ENCODE measurements at places on chromosomes 6 and 20.
A peak's percentile ranks its signal among the peaks of the same experiment; 100 is the strongest.

- peak; percentile 58 for DNase-seq
Measured at GRCh38 chr20:22383156-22383555, 201.2 kb downstream of the FOXA2 start.

GRCh38 chr6:77403424-77403823, 59.9 kb downstream of the HTR1B start:
- DNase-seq = peak; percentile 32

DNA sequence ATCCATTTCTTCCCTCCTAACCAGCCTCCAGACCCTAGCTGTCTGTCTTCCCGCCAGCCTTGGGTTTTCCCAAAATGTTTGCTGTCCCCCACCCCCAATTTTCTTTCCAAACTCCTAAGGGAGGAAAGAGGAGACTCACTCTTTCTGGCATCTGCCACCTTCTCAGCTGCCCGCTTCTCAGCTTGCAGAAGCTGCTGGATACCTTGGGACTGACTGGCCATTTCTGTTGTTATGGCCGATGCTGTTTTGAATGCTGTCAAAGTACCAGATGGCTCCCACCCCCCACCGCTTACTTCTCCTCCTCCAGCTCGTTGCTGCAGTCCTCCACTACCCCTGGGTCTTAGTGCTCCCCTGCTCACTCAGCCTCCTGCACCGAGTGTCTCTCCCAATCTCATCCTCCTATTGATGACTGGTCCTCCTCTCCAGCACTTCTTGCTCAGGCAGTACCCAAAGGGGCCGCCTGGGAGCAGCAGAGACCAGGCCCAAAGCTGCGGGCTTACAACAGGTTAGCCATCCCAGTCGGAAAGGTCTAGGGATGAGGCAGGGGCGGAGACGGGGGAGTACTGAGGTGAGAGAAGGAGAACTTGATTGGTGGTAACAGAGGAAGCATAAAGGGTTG, at the start of gene ATP6V1G2:
Gene ATP6V1G2 (minus strand): TSS at position 270 of the 619 bp plus-strand sequence. CDS start 49 bp downstream, at position 221.
- DNase-seq = peak; percentile 97

DNA sequence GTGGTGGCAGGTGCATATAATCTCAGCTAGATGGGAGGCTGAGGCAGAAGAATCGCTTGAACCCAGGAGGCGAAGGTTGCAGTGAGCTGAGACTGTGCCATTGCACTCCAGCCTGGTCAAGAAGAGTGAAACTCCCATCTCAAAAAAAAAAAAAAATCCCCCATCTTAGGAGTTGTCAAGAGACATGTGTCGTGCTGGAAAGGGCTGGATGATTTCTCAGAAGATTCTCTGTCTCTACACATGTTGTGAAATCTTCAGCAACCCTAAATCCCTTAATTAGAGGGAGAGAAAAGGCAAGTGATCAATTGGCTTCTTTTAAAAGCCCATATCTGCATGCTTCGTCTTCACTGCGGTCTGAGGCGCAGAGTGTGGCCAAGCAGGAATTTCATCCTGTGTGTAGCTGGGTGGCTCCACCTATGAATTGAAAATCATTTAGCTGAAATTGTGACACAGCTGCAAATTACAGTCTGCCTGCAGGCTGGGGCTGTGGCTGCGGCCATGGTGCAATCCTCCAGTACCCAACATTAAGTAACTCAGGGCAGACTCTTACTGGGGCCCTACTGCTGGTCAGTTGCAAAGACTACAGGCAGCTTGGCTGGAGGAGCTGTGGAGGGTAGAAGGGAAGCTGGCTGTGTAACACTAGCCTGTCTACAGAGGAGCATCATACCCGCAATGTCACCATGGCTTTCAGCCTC, 3.2 kb upstream of the TGM3 start:
- DNase-seq = no peak

GRCh38 chr20:41701588-41702348, 83.6 kb upstream of the CHD6 start:
- no peak for DNase-seq

DNA sequence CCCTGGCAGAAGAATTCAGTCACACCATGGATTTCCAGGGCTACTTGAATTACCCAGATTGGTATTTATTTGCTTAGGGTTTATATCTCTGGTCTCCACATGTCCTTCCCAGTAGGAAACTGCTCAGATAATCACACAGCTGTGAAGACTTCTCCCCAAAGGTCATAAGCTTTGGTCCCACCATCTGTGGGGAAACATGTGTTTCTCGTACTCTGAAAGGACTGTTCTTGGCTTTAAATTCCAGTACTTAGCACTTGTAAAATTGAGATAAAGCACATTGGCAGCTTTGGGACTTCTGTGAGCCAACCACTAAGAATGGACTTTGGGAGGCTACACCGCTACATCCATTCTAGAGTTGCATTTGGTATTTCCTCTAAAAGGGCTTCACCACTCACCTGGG, 205.3 kb upstream of the FOXA2 start:
- DNase-seq = no peak

DNA sequence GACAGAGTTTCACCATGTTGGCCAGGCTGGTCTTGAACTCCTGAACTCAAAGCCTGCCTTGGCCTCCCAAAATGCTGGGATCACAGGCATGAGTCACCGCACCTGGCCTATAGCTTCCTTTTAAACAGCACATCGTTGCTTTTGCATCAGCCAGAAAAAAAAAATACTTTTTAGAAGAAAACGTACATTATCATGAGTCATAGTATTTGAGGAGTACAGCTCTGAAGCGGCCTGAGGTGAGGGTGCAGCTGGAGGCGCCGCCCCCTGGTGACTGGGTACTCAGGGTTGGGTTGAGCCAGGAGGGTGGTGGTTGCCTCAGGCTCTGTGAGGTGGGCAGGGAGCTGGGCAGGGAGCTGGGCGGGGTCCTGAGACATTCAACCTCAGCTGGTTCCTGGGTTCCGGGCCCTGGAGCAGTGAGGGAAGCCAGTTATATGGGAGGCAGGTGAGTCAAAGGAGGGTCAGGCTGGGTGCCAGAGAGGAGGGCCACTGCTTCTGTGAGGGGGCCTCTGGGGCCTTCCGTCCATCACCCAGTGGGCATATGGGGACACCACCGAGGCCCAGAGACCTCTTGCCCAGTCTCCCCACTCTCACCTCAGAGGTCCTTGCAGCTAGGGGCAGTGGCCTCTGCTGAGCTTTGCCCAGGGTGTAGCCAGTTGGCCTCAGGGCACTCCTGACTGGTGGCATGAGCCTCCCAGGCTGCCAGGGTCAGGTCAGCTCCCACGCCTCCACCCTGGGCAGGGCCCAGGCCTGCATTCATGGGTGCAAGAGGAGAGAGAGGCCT, 11.7 kb upstream of the ID1 start:
- peak; percentile 90 for DNase-seq

- DNase-seq = no peak
Measured at GRCh38 chr20:19320005-19320404, 107.6 kb downstream of the SLC24A3 start.

DNA sequence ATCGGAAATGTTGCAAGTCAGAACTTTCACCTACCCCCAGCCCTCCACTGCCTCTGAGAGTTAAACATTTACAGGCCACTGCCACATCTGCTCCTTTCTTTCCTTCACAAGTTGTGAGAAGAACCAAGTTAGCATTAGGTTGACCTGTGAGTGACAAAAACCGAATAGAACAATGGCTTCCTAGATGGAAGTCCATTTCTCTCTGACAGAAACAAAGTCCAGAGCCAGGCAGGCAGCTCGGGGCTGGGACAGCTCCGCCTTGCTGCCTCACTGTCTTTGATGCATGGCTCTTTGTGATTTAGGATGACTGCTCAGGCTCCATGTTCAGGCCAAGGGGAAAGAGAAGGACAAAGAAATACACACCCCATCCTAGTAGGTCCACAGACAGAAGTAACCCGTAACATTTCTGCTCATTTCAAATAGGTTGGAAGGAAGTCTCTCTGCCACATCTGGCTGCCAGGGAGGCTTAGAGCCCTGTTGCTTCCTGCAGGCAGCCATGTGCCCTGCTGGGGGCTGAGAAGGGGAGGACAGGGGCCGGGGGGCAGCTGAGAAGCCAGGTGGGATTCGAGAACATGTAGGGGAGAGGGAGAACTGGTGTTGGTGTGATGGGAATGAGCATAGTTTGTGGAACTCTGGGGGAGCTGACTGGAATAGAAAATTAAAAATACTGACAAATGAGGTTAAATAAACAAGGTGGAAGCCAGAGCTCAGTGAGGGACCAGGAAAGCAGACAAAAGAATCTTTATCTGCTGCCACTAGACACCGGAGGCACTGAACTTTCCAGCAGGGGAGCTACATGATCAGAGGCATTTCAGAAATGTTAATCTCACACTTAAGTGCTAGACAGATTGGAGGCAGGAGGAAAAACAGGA, 19.5 kb upstream of the IER3 start:
- DNase-seq = no peak

DNA sequence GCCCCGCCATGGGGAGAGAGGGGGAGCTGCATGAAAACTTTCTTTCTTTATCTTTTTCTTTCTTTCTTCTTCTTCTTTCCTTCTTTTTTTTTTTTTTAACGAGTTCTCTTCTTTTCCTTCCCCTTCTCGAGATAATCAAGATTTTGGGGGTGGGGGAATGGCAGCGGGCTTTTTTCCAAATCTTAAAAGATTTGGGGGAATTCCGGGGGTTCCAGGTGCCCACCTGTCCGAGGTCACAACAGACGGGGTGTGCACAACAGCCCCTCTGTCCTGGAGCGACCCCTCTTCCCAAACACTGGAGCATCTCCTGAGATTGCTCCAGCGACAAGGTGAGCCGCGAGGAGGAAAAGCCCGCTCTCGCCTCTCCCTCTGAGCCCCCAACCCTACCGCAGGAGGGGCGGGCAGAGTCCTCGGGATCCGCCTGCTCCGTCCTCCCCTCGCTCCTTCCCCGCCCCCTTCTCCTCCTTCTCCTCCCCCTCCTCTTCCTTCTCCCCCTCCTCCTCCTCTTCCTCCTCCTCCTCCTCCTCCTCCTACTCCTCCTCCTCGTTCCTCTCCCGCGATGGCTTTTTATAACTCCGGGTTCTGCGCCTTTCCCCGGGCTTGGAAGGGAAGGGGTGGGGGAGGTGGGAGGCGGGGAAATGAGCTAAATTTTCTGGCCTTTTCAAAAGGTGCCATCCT, 689 bp upstream of the KCNB1 start:
- DNase-seq = no peak

GRCh38 chr6:42007286-42008137, 42.8 kb upstream of the TAF8 start:
- no peak for DNase-seq

- no peak for DNase-seq
Measured at GRCh38 chr6:169963581-169964297, 212.3 kb downstream of the ERMARD start.

DNA sequence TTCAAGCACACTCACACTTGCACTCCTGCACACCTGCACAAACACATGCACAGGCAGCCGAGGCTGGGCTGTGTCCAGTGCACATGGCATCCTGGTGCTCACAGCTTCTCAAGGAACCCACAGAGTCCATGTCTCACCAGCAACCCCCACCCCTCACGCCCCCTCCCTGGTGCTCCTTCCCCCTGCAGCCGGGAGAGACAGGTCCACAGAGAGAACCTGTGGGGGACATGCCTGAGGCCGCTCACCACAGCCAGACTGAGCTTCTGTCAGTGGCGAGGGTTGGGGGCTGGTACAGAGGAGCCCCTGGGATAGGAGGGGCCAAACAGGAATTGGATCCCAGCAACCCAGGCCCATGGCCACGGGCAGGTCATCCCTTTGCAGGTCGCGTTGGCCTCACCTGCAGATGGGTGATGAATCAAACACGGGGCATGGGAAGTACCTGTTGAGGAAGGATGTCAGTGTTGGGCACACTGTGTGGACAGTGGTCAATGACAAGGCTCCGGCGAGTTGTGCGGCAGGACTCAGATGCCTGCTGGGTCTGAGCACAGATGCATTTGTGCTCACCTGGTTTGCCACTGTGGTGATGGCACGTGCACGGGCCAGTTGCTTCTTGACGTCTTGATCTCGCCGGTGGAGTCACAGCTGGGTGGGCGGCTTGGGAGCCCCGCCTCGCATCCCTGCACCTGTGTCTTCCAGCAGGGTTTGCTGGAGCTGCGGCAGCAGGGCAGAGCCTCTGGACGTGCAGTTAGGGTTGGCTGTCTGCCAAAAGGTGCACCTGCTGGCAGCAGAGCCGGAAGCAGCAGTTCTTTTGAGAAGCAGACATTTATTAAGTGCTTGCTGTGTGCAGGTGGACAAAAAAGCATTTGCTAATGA, 113.0 kb downstream of the ERMARD start:
- no peak for DNase-seq

GRCh38 chr20:39960522-39961428, 728.3 kb downstream of the MAFB start:
- DNase-seq = no peak

DNA sequence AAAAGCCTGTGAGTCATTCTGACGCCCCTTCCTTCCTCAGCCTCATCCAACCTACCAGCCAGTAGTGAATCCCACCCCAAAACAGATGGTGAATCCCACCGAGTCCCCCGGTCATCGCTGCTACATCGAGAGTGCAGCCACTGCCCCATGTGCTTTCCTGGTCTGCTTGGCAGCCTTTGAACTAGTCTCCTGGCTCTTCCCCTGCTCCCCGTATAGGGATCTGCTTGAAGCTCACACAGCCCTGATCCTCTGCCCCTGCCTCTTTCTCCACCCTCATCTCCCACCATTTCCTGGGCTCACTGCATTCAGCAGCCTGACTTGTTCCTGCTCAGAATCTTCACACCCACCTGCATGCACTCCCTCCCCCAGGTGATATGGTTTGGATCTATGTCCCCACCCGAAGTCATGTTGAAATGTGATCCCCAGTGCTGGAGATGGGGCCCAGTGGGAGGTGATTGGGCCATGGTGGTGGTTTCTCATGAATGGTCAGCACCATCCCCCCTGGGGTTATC, 14.6 kb downstream of the SYNJ2 start:
- no peak for DNase-seq

DNA sequence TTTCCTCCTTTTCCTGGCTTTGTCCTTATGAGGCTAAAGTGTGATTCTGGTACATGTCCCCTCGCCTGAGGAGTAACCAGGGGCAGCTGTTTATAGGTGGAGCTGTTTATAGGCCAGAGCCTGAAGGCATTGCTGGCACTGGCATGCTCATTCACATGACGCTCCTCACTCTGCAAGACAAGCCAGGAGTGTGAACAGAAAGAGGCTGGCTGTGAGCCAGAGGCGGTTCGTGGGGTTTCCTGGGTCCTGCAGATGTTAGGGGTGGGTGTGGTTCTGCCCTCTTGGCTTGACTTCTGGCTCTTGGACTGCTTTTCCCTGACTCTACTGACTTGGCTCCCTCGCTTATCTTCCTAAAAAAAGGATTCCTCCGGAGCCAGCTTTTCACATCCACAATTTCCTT, 12.8 kb upstream of the MDFI start:
- DNase-seq = no peak

GRCh38 chr6:34057790-34058189, 88.1 kb downstream of the GRM4 start:
- DNase-seq = no peak

DNA sequence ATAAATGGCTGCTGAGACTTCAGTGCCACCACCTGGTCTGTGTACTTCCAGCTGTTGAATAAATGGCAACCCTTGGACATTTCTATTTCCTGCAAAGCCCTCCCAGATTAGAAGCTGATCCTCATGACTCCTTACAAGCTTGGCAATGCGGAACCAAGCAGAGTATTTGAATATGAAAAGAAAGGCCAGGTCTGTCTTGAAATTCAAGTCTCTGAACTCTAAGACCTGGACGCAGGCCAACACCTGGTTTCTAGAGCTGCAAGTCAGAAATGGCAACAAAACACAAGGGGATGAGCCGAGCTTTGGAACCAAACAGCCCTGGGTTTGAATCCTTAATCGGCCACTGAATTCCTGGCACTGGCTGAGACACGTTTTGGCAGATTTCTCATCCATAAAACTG, 353.4 kb downstream of the PTPRT start:
- no peak for DNase-seq

GRCh38 chr20:50263831-50264230, 73.2 kb downstream of the CEBPB start:
- DNase-seq = no peak

GRCh38 chr6:3813150-3813780, 35.9 kb upstream of the FAM50B start:
- peak; percentile 61 for DNase-seq

GRCh38 chr20:12153628-12154027, 235.9 kb downstream of the BTBD3 start:
- peak; percentile 81 for DNase-seq
